NCI-H1436 (cell line): ENCODE measurements at places on chromosomes 1 and 21.

GRCh38 chr21:25127811-25128210, 479.5 kb downstream of the MRPL39 start:
- no peak for DNase-seq

DNA sequence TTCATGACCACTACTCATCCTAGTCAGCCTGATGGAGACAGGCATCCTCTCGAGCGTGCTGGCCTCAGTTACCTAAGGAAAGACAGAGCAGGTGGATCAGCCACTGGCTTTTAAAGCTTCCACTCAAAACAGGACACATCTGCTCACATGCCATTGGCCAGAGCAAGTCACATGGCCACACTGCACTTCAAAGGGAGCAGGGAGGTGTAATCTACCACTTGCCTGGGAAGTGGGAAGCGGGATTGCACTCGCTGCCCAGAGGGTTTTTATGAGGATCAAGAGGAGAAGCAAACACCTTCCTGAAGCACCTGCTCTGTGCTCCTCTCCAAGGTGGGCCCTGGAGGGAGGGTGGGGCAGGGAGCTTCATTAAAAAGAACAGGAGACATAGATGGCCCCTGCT, 108.0 kb downstream of the TAS1R2 start:
- no peak for DNase-seq

GRCh38 chr21:35824136-35824535, 236.2 kb downstream of the SETD4 start:
- DNase-seq, result no peak

- DNase-seq, result no peak
These were observed 82.2 kb upstream of the DIRAS3 start for GRCh38 chr1:68132426-68133130.

- DNase-seq, result no peak
These were observed 181.4 kb upstream of the L1TD1 start for GRCh38 chr1:62013264-62013663.

GRCh38 chr1:56811331-56811730, 7.9 kb downstream of the FYB2 start:
- DNase-seq, result no peak

GRCh38 chr1:88731475-88732269, 47.6 kb downstream of the PKN2 start:
- DNase-seq, result no peak

DNA sequence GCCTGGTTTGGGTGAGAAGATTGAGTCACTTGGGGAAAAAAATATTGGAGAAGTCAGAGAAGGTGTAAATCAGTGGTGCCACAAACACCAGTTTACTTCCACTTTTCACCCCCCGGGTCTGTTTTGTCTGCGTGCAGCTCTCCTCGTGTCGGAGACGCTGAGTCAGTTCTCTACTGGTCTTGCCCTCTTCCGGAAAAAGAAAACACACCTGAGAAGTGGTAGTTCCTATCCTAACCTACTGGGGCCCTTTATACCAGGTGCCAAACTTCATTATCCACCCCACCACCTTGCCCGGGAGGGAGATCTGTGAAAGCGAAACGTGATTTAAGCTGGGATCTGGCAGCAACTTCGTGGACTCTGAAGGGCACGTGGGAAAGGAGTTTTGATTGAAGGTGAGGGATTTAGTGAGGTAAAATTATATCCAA, 855 bp upstream of the IVNS1ABP start:
- DNase-seq, result peak; percentile 16

- no peak for DNase-seq
These were observed 78.1 kb upstream of the CSF3R start for GRCh38 chr1:36560621-36561360.

DNA sequence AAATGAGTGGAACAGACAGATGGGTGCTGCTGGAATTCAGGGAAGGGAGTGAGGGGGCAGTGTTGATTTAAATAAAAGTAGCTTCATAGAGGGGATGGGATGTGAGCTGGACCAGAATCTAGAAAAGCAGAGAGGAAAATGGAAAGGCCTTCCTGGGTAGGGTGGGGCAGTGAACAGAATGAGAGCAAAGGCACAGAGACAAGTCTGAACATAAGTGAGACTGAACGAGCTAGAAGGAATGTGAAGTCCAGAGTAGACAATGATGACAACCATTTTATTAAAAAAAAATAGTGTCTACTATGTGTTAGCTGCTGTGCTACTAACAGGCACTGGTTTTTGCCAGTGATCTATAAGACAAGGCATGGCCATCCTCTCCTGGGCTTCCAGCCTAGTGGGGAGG, 36.0 kb downstream of the ELK4 start:
- DNase-seq, result no peak

DNA sequence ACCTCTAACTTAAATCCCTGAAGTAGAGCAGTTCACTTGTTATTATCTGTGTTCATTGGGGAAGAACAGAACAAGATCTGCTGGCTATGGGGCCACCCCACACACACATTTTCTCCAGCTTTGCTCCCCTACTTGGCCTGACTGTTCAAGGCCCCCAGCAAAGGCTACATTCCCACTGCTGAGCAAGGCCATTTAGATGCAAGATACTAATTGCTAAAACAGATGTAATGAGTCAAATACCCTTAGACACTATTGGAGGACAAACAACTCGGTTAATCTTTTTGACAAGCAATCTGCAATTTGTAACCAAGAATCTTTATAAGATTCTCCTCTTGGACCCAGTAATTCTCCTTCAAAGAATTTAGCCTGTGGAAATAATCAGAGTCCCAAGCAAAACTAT, 67.7 kb downstream of the NAV1 start:
- DNase-seq, result no peak

DNA sequence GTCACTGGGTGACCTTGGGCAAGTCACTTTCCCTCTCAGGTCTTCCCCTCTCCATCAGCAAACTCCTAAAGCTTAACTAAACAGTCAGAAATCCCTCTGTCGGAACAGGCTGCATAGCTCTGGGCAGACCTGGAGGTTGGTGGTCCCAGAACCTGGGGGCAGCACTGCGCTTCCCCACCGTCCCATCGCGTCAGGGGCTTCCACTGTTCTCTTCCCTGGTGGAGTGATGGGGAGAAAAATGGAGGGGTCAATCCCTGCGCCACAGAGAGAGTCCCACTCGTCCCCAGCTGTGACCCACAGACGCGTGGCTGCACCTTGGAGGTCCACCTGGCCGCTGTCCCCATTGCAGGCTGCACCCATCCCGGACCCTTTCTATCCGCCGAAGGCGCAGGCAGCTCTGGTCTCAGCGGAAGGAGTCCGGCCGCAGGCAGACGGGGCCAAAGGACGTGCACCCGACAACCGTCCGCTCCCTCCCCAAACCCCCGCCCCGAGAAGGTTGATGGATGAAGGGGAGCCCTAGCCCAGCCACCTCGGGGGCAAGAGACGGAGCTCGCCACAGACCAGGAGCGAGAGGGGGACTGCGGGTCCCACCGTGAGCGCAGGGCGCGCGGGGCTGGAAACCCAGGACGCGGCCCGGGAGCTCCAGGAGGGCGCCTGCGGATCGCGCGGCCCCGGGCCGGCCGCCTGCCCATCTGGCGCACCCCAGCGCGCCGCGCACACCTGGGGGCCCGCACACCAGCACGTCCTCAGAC, 588 bp upstream of the WNT3A start:
- DNase-seq, result no peak

DNA sequence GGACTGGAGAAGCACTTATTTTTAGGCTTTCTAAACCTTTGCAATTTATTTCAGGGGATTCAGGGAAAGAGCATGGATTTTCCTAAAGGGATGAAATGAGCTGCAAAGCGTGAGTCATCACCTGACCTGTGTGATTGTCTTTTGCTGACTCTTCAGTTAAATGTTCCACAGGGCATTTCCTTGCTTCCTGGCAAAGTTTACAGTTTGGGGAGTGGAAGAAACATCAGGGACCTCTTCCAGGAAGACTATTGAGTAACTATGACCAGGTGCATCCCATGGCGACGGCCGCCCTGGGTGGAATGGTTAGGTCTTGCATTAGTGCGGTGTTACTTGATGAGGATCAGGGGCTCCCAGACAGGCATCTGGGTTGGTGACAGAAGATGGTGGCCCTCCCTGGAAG, 79.5 kb upstream of the SIPA1L2 start:
- no peak for DNase-seq

DNA sequence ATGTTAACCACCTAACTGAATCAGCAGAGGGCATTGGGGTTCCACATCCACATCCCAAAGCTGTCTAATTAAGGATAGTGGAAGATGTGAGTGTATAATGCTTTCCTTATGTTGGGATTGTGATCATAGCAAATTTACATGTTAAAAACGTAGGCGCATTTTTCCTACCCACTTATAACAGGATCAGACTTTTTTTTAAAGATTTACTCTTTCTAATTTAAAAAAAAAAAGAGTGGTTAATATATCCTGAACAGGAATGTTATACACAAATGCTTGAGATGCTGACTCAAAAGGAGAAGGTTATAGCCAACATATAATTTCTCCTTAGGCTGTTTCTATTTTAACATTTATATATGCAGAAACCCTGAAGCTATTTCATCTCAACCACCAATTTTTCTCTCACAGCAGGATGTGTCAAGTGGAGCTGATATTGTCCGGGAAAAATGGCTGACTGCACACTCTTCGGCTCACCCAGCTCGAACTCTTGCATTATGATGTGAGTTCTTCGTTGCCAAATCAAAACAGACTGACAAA, 40.3 kb downstream of the RGS5 start:
- no peak for DNase-seq

DNA sequence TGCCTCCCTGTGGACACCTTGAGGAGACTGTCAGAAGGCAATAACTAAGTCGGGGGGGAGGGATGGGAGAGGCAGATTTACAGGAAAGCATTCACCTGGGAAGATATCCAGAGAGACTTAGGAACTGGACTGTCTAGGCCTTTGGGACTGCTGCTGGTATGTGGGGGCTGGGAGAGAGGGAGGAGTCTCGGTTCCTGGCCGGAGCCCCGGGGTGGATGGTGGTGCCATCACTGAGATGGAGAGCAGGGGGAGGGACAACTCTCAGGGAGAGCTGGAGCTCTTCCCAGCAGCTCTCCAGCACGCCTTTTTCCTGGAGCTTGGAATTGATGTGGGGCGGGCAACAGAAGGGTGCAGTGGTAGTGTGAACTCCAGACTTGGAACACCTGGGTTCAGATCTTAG, 22.1 kb downstream of the PTPRF start:
- no peak for DNase-seq

- no peak for DNase-seq
These were observed 20.1 kb downstream of the RAP1A start for GRCh38 chr1:111639602-111640198.

GRCh38 chr1:43573066-43573800, 42.5 kb downstream of the PTPRF start:
- DNase-seq, result no peak

GRCh38 chr1:24308365-24309015, 10.7 kb upstream of the GRHL3 start:
- DNase-seq, result no peak

DNA sequence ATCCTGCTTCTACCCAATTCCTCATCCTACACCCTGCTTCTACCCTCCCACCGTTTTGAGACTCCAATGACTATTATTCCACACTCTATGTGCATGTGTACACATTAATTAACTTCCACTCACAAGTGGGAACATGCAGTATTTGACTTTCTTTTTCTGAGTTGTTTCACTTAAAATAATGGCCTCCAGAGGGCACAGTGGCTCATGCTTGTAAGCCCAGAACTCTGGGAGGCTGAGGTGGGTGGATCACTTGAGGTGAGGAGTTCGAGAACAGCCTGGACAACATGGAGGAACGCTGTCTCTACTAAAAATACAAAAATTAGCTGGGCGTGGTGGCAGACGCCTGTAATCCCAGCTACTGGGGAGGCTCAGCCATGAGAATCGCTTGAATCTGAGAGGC, 464.8 kb downstream of the PTBP2 start:
- no peak for DNase-seq

DNA sequence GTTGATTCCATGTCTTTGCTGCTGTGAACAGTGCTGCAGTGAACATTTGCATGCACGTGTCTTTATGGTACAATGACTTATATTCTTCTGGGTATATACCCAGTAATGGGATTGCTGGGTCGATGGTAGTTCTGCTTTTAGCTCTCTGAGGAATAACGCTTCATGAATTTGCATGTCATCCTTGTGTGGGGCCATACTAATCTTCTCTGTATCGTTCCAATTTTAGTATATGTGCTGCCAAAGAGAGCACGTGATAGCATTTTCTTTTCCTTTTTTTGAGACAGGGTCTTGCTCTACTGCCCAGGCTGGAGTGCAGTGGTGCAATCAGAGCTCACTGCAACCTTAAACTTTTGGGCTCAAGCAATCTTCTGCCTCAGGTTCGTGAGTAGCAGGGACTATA, 24.9 kb upstream of the MAP1LC3C start:
- no peak for DNase-seq
